ENCODE measurements at places on chromosomes 4 and X. TPM values are rescaled to one million over a fixed set of nuclear protein-coding genes. Genes with fewer than 3 reads are reported as not detected.
A peak's percentile ranks its signal among the peaks of the same experiment; 100 is the strongest.

GRCh38 chr4:168683595-168683994 is 186.7 kb downstream of the PALLD start:
- no peak for DNase-seq

GRCh38 chrX:13341491-13342101 is 21.7 kb upstream of the ATXN3L start:
- DNase-seq = no peak

DNA sequence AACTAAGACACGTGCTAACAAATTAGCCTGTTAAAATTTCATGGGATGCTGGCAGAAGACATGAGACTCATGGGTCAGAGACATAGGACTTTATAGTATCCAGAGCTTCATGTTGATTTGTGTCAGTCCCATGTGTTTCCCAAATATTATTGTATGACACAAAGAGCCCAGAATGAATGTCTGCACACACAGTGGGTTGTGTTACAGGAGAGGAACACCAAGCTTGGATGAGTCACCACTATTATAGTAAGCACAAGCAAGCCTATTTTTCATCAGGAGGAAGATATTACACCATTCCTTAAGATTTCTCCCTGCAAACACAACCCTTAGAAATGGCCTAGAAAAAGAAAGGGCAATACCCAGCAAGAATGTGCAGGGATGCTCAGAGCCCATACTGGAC is 15.4 kb downstream of the BBS12 start:
- DNase-seq = no peak

DNA sequence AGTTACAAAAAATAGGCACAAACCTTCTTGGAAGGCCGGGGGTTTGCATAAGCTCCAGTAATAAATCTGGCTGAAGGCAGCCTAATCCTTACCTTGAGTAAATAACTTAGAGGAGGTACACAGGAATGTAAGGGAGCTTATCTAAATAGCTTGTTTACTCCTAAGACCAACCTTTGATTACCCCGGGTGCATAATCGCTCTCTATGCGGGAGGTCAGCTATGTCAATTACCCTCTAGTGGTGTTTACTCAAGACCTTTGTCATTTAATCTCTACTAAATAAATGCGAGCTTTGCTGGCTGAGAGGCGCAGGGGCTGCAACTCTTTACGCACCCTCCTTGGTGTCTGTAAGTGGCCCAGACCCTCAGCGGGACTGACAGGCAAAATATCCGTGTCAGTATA is 50.2 kb upstream of the MAP9 start:
- no peak for DNase-seq

- no peak for DNase-seq
Measured at GRCh38 chr4:21046141-21046540, 345.9 kb downstream of the PACRGL start.

GRCh38 chr4:5156682-5157081 is 105.4 kb downstream of the STK32B start:
- no peak for DNase-seq

DNA sequence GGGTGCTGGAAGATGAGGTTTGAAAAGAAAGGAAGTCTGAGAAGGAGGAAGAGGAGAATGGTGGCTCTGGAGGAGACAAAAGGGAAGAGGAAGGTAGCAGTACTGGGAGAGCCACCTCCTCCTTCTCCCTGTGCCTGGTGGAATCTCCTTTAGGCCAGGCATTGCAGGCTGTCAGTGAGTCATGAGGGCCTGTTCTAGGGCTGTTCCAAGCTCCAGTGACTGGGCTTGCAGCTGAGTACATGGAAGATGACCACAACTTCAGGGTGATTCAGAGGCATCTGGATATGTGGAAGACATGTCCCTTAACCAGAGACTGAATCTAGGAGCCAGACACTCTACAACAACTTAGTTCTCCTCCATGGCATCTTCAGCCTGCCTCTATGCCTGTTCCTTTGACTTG is 107.8 kb downstream of the EFNB1 start:
- no peak for DNase-seq

GRCh38 chr4:94221916-94222315 is 14.3 kb downstream of the SMARCAD1 start:
- DNase-seq = no peak

DNA sequence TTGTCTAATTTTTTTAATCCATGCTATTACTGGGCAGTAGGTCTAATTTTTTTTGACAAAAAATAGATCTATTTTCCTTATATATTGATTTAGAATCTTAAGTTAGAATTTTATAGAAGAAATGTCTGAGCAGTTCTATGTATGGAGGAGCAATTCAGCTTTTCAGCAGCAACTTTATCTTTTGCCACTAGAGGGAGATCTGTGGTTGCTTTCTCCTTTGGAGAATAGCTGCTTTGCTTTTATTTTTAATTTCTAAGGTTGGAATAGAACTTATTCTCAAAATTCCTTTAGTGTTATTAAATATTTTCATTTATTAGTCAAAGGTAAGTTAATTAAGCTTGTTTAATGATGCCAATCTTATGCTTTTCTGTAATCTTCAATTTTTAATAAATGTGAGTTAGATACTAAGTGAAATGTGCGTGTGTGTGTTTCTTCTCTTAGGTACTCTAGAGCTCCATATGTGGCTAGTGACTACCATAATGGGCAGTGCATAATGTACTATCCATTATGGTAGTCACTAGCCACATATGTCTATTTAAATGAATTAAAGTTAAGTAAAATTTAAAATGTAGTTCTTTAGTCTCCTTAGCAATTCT is 29.3 kb downstream of the FAM199X start:
- peak; percentile 8 for DNase-seq

- no peak for DNase-seq
Measured at GRCh38 chr4:151169900-151170299, 70.5 kb downstream of the RPS3A start.

DNA sequence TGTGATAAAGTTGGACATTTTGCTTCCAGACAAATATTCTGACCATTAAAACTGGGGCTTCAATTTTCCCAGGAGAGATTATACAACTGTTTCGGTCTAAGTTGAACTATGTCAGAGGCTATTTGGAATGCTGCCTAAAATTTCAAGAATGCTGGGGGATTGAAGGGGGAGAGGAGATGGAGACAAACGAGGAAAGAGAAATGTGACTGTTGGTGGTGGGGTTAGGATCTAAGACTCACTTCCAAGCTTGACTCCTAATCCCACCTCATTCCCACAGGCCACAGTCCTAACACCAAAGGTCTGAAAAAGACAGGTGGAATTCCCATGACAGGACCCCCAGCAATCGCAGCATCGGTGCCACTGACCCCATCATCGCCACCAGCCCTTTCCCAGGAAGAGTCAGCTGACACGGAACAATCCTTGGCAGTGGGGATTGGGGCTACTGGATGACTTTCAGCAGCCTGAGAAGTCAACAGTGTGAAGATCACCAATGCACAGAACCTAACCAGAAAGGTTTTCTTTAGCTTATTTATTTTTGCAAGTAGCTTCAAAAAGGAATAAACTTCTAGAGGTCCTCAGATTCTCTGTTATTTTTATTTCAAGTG is 74.0 kb upstream of the PRSS48 start:
- no peak for DNase-seq

DNA sequence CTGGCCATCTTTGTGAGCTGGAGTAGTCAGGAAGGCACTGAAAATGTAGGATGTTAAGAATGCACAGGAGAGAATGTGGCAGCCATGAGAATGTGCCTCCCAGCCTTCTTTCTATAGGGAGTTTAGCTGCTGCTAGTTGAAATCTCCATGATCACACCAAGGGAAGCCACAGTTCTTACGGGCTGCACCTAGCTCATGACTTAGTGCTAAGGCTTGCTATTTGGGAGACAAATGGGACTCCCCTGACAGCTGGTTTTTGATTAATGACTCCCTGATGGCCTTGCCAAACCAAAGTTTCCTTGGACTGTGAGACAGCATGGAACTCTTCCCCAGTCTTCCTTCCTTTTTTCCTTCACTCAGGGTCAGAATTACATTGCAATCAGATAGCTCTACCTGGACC is 9.2 kb downstream of the CTSO start:
- DNase-seq = no peak

- no peak for DNase-seq
Measured at GRCh38 chr4:143441678-143442077, 71.8 kb upstream of the SMARCA5 start.

The PNMA6A gene
- 8.2 TPM for total RNA-seq

The RAB40AL gene
- total RNA-seq = 1.5 TPM

The NXF3 gene
- total RNA-seq = not detected

The ZNF732 gene
- total RNA-seq = 2.4 TPM

The ATOH1 gene
- 6.3 TPM for total RNA-seq

The SH3TC1 gene
- 5.6 TPM for total RNA-seq

The DRD5 gene
- total RNA-seq = 2.5 TPM

The ATP8A1 gene
- total RNA-seq = 174 TPM

The PRRG3 gene
- total RNA-seq = 6.5 TPM

The MAGEA2 gene
- total RNA-seq = not detected

The THOC2 gene
- 105 TPM for total RNA-seq

The KDR gene
- 17.7 TPM for total RNA-seq
